ENCODE measurements at places on chromosomes 2 and 18.

GRCh38 chr2:101808006-101808562 lies 110.6 kb downstream of the MAP4K4 start:
- DNase-seq = no peak

- DNase-seq = no peak
Observed at GRCh38 chr18:3401669-3402620, 48.0 kb upstream of the TGIF1 start.

- DNase-seq = no peak
Observed at GRCh38 chr2:222033541-222033940, 265.3 kb downstream of the PAX3 start.

DNA sequence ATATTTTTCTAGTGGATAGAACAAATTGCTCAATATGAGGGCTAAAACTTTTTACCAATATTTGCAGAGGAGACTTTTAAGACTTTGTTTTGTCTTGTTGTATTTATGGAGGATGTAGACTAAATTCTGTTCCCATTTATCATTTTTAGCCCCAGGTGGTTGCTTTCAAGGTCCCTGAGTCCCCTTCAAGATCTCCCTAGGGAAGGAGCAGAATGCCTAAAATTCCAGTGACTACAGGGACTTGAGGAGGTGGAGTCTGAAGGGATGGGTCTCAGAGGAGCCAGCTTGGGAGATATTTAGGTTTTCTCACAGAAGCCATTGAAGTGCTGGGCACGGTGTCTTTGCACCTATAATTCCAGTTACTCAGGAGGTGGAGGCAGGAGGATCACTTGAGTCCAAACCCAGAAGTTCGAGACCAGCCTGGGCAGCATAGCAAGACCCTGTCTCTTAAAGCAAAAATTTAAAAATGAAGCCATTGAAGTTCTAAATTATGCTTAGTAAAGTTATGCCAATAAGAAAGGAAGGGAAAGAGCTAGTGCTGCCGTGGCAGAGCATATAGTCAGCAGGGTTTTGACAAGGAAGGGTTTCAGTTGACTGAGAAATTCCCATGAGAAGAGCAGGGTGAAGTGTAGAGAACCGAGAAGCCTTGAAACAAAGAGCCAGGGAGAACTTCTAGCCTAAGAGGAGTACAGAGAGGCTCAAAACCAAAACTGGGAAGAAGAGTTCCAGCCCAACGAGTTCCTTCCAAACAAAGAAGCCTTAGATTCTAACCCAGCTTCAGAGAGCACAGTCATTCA lies 43.4 kb downstream of the COMMD1 start:
- peak; percentile 67 for DNase-seq

- no peak for DNase-seq
Observed at GRCh38 chr2:194103941-194104659, 1552.9 kb upstream of the SLC39A10 start.

DNA sequence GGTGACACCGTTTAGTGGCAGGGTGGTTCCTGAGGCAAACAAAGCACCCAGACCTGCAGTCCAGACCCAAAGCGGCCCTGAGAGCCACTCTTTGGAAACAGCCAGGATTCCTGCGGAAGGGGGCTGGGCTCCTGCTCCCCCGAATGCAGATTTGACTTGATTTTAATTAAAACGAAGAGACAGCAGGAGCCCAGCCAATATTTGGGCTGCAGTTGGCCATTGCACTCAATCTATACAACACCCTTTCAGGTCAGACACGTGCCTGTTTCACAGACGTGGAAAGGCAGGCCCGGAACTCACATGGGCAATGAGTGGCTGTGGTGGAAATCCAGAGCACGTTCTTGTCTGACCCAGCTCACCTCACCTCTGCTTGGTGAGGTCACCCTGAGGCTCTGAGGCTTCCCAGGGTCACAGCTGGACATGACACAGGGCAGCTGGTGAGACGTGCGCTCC lies 122.4 kb downstream of the NDUFA10 start:
- DNase-seq = peak; percentile 70

DNA sequence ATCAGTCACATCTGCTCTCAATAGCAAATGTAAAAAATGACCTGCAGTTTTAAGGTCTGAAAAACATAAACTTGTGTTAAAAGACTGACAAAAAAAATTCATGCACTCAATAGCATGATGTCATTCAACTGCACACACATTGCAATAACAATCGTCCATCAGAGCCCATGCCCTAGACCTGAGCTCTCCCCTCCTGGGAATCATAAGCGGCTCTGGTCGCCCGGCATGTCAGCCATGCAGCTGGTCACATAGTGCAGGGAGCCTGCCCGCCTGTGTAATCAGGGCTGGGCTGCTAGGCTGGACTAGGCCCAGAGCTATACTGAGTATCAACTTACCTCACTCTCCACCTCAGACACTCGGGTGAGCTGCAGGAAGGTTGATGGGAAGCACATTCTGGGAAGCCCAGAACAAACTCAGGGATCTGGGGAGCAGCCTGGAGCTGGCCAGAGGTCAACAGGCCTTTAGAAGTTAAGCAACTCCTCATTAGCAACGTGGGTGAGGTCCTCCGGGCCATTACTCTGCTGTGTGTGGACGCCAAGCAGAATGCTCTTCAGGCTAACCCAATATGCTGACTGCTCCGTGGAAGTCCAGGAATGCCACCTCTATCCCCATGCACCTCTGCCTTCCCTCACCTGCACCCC lies 165.5 kb downstream of the TTC32 start:
- no peak for DNase-seq

GRCh38 chr2:85844486-85844885 lies 44.3 kb downstream of the ST3GAL5 start:
- no peak for DNase-seq

DNA sequence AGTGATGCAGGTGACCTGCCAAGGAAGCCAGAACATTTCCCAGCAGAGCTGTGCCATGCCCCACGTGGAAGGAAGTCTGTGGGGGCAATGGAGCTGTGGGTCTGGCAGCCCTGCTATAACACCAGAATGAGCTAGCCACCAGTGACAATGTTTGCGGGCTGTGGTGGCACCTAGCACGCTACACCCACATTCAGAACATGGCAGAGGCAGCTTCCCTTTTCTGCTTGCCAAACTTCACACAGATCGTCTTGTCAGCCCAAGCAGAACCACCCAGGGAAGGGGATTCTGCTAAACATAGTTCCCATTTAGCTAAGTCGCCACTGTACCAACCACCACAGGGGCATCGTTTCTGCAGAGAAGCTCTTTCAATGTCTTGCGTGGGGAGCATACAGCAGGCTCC lies 27.0 kb upstream of the CCDC93 start:
- DNase-seq = no peak

- DNase-seq = no peak
Observed at GRCh38 chr2:207720517-207721187, 9.2 kb downstream of the CCNYL1 start.

DNA sequence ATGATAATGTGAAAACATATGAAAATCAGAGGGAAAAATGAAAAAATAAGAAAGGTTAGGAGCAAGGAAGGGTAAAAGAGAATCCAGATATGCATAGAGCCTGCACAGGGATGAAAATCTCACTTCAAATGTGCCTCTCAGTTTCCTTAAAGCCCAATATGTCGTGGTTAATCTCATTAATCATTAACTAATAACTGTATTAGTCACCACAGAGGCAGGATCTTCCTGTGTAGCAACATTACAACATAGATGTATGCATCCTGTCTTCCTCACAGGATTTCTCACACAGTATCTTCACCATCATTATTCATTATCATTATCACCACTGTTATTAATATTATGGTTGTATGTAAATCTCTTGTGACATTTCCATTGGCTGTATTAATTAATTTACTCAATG lies 361.2 kb upstream of the SOX11 start:
- DNase-seq = no peak

GRCh38 chr2:237884681-237885080 lies 25.3 kb downstream of the RAMP1 start:
- DNase-seq = no peak

- DNase-seq = peak; percentile 43
Observed at GRCh38 chr2:9234680-9235146, 28.1 kb downstream of the ASAP2 start.

- DNase-seq = no peak
Observed at GRCh38 chr18:2148823-2149222, 422.5 kb downstream of the METTL4 start.

DNA sequence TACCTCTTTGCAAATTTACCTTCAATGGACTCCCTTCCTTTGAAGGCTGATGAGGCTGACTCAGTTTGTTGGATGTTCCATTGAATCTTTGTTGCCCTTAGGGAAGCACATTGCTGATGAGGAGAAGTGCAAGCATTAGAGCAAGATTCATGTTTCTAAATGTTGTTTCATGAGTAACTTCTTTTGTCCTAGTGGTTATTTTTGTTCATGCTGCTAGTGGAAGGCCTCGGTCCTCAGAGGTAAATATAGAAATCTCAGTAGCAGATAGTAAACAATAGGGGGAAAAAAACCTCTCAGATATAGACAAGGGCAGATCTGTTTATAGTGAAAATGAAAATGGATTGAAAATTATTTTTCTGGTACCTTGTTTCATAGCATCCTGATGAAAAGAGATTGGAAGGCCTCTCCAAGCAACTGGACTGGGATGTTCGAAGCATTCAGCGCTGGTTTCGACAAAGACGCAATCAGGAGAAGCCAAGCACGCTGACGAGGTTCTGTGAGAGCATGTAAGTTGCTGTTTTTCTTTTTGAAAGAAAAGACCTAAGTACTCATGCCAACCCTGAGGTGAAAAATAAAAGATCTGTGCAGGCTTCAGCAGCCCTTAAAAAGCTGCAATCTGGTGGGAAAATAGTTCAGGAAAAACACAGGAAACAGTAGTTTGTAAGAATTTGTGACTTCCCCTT lies 104.9 kb downstream of the CERS6 start:
- DNase-seq = no peak

DNA sequence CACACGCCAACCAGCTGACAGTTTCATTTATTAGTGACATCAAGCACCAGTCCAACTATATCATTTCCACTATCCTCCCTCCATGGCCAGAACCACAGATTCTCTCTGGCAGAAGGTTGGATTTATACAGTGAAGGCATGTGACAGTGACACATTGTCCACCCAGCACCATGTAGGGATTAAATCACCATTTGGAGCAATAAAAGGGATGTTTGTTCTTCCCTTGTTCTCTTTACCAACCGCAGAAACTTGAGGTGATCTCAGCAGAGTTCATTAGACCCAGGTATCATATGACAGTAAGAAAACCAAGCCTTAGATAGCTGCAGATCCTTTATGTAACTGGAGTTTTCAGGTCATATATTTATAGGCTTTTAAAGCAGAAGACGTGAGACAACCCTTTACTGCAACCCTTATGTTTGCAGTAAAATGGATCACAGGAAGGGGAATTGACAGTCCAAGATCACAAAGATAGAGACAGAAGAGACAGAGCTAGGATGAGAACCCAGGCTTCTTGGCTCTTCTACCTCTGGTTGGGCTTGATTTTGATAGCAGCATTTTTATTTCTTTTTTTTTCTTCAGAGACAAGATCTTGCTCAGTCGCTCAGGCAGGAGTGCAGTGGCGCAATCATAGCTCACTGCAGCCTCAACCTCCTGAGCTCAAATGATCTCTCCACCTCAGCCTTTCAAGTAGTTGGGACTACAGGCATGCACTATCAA lies 80.1 kb downstream of the XDH start:
- no peak for DNase-seq

Data from ELF-1 (cell line).